Stimulated activated CD8-positive, alpha-beta memory T cell treated with anti-CD3 and anti-CD28 coated beads, Interleukin-2, amount 100 ng/mL, for 1 hour (primary cell): ENCODE measurements at places on chromosomes 4 and X.

- no peak for DNase-seq
Measured at GRCh38 chr4:123350191-123350544, 46.4 kb upstream of the SPRY1 start.

GRCh38 chr4:8346838-8347605, 77.5 kb downstream of the HTRA3 start:
- DNase-seq = no peak

DNA sequence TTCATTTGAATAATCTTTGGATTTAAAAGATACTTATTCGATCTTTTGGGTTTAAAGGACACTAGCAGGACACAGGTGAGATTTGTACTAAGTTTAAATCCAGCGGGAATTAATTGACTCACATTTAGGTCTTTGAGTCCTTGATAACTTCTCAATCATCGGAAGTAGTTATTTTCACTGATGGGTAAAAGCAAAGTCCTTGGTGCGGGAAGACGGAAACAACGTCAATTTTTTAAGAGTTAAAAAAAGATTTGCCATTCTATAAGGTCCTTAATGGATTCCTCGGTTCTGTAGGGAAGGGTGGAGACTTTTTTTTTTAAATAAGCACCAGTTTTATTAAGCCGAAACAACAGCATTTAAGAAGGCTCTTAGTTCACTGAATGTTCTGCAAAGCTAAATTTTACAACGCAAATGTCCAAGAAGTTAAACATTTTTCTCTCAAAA, 2.9 kb downstream of the TMSB4X start:
- no peak for DNase-seq

- no peak for DNase-seq
Measured at GRCh38 chr4:48815483-48815882, 15.4 kb upstream of the OCIAD1 start.

GRCh38 chrX:44723426-44723825, 120.4 kb upstream of the DUSP21 start:
- no peak for DNase-seq

DNA sequence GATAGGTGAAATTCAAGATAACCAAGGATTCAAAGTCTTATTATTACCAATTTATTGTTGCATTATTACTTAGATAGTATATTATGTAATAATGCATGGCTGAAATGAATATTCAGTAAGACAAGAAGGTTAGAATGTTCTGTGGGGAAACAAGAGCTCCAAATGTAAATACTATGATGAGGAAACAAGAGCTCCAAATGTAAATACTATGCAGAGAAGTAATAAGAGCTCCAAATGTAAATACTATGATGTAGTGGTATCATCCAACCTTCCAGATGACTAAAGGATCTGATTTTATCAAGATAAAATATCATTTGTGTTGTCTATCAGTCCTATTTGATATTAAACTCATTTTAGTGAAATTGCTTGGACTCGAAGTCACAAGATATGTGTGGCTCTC, 82.2 kb upstream of the PCDH18 start:
- DNase-seq = no peak

- DNase-seq = no peak
Measured at GRCh38 chr4:10093801-10094552, 22.6 kb downstream of the WDR1 start.

DNA sequence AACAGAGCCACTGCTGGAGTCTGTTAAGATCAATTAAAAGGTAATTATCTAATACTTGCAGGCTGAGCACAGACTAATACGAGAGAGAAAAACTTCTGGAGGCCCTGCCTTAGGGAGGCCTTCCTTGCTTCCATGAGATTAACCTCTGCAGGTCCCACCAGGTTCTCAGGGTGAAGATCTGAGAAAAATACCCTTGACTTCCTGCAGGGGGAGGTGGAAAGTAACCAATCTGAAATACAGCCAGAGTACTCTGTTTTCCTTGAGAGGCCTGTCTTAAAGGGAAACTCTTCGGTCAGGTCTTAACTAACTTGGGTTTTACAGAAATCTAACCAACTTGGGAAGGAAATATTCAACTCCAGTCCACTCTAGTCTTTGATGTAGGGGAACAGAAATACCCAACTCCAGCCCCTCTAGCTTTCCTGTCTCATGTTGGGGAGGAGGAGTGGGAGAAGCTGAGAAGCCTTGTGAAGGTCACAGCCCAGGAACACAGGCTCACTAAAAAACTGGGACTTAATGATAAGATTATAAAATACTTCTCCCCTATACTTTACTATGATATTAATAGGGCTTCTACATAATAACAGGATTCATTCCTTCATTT, 77.1 kb downstream of the TBCK start:
- no peak for DNase-seq

DNA sequence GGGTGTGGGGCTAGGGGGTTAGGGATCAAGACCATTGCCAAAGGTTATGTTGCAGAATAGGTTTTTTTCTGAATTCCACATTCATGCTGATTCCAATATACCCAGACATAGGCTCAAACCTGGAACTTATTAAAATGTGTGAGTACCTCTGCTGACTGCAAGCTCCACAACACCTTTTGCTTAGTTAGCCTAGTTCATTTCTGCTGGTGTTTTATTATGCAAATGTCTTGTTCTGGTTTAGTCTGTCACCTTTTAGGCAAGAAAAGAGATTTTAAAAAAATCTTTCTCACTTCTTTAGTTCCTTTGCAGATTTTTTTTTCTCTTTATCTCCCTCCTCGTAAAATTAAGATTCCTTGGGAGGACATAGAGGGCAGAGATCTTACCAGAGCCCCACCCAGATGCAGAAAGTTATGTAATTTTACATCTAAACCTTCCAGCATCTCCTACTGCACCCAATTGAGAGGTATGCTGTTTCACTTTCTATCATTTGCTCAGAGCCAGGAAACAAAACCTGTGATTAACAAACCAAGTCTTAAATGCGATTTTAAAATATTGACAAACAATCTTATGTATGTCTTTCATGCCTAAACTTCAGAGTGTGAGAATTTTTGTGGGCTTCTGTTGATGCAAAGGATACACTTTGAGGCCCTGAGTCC, 190.7 kb upstream of the CLNK start:
- DNase-seq = no peak

GRCh38 chr4:102687373-102687981, 73.3 kb downstream of the MANBA start:
- DNase-seq = no peak

- DNase-seq = no peak
Measured at GRCh38 chr4:150664935-150665334, 83.0 kb downstream of the MAB21L2 start.

GRCh38 chr4:17058916-17059741, 160.7 kb upstream of the LDB2 start:
- DNase-seq = no peak

- DNase-seq = no peak
Measured at GRCh38 chrX:69961365-69962072, 88.2 kb downstream of the AWAT2 start.

GRCh38 chr4:164538097-164538496, 215.8 kb upstream of the SMIM31 start:
- DNase-seq = no peak

- DNase-seq = no peak
Measured at GRCh38 chr4:24158031-24158430, 268.2 kb upstream of the PPARGC1A start.
